ENCODE measurements at places on chromosomes 2 and 18. TPM values are rescaled to one million over a fixed set of nuclear protein-coding genes. Genes with fewer than 3 reads are reported as not detected.

DNA sequence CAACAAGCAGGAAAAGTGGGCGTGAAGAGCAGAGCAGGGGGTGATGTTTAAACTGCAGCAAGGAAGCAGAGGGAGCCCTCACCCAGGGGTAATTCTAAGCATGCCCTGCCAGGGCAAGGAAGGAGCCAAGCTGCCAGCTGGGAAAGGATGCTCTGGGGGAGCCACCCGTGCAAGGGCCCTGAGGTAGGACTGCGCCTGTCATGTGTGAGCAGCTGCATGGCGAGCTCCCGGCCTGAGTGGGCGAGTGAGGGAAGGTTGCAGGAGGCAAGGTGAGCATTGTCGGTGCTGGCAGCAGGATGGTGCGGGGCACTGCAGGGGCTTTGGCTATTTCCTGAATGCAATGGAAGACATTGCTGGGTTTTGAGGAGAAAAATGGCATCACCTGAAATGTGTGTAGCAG, 107.2 kb downstream of the COPS8 start:
- no peak for DNase-seq

DNA sequence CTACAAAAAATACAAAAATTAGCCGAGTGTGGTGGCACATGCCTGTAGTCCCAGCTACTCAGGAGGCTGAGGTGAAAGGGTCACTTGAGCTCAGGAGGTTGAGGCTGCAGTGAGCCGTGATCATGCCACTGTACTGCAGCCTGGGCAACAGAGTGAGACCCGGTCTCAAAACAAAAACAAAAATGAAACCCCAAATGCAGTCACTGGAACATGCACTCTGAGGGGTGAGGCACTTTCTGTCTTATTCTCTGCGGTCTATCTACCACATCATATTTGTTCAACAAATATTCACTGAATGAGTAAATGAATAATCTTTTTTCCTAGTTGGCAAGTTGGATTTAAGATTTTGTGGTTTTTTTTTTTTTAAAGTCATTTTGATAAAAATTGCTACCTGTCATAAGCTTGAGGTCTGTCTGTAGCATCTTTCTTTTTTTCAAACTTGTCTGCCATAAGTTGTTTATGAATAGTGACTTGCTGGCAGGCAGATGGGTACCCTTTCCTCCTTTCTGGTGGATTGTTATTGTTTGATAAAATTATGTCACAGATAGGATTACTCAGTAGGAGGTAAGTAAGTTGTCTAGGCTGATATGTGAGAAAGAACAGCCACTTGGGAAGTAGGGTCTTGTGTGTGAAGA, 11.8 kb downstream of the CHRNA1 start:
- DNase-seq = no peak

- no peak for DNase-seq
Observed at GRCh38 chr2:84280873-84281272, 178.2 kb downstream of the SUCLG1 start.

DNA sequence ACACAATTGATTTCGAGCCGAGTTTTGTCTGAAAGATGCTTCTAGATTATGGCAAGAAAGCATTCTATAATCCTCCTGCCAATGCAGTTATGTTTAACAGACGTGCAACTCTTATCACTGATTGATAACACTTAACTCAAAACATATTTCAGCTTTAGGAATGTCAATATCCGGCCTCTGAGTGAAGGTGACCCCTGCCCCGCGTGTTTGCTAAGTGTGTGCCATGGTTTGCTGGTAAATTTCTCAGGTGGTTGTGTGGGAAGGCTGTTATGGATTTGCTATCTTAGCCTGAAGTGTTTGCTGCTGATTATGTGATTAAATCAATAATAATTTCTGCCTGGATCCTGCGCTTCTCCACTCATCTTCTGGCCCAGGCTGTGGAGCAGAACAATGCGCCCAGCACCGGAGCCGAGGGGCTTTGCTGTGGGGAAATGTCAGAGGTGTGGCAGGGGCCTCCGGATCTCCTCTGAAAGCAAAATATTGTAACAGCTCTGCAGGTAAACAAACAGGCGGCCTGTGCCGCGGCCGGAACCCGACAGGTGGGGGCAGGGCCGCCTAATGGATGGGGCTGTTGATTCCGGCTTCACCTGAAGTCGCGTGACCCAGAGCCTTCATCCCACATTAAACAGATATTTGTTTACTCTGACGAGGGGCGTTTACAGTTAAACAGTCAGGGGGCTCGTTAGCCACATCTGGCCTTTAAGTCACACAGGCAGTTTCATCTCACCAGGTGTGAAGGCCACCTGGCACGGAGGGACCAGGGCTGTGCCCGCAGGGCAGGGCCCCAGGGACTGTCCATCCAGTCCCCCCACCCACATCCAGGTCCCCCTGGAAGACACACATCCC, 210.7 kb upstream of the SALL3 start:
- no peak for DNase-seq

- peak; percentile 11 for DNase-seq
Observed at GRCh38 chr18:74234326-74235171, 57.2 kb downstream of the CYB5A start.

DNA sequence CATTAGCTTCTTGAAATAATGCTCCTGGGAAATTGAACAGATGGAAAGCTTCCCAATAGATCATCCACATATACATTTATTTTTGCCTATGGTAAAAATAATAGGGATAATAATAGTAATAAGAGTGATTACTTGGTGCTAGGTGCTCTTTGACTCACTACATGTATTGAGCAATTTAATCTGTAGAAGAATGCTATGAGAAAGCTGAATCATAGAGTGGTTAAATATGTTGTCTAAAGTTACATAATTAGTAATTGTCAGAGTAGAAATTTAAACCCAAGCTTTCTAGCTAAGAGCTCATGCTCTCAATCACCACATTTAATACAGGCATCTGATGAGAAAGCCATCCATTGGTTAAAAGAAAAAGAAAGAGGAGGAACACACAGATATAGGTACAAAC, 590.5 kb upstream of the SLC8A1 start:
- no peak for DNase-seq

- no peak for DNase-seq
Observed at GRCh38 chr2:86592547-86593230, 29.4 kb upstream of the CHMP3 start.

- no peak for DNase-seq
Observed at GRCh38 chr2:39583213-39583612, 82.5 kb upstream of the TMEM178A start.

GRCh38 chr2:196262606-196263005, 91.2 kb upstream of the STK17B start:
- no peak for DNase-seq

GRCh38 chr2:61658841-61659780, 121.0 kb upstream of the XPO1 start:
- peak; percentile 24 for DNase-seq

- DNase-seq = no peak
Observed at GRCh38 chr2:71827973-71828372, 319.7 kb downstream of the CYP26B1 start.

- DNase-seq = no peak
Observed at GRCh38 chr2:43748333-43748732, 25.5 kb upstream of the DYNC2LI1 start.

DNA sequence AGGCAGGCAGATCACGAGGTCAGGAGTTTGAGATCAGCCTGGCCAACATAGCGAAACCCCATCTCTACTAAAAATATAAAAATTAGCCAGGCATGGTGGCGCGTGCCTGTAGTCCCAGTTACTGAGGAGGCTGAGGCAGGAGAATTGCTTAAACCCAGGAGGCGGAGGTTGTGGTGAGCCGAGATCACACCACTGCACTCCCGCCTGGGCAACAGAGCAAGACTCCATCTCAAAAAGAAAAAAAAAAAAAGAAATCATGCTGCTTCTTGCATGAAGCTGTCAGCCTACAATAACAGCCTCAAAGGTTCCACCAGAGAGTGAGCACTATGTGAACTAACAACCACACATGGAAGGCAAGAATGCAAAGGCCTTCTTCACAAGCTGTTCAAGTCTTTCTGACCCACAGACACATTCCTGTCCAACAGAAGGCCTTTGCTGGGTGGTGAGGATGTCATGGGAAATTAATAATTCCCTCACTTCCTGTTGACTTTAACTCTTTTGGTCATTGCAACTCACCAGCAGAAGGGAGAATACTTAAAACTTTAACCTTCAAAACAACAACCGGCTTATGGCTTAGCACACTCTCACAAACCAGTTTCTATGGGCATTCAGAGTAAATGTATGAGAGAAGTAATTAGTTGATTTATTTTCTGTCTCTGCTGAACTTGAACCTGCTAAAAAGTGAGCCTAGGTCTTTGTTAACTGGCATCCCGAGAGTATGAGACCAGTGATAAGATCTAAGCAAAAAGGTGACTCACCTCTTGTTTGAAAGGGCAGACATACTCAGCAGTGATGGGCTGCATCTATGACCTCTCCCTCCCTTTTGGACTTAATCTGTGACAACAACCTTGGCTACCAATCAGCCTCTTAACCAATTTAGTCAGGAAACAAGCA, 11.8 kb downstream of the PLEKHM3 start:
- peak; percentile 47 for DNase-seq

DNA sequence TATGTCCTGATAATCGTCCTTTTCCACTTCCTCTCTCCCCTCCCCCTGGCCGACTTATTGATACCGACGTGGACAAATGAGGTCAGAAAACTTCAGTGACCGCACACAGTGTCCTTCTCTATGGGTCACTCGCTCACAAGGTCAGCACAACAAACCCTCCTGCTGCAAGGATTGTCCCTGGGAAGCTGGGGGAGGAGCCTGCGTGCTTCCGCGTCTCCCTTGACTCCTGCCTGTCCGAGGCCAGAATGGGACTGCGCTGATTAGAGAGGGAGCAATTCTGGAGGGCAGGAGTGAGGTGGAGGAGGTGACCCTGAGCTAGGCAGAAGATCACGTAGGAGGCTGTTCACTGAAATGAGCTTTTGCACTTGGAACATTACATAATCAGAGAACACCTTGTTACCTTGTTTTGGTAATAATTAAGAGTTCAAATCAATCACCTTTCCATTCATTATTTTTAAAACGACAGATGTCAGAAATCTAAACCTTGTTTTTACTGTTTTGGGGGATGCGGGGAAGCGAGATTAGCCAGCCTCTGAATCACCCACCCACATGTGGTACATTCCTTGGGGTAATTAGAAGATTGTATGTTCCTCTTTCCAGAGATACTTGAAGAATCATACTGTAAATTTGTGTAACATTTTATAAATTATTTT, 70.6 kb downstream of the CTAGE1 start:
- peak; percentile 67 for DNase-seq

DNA sequence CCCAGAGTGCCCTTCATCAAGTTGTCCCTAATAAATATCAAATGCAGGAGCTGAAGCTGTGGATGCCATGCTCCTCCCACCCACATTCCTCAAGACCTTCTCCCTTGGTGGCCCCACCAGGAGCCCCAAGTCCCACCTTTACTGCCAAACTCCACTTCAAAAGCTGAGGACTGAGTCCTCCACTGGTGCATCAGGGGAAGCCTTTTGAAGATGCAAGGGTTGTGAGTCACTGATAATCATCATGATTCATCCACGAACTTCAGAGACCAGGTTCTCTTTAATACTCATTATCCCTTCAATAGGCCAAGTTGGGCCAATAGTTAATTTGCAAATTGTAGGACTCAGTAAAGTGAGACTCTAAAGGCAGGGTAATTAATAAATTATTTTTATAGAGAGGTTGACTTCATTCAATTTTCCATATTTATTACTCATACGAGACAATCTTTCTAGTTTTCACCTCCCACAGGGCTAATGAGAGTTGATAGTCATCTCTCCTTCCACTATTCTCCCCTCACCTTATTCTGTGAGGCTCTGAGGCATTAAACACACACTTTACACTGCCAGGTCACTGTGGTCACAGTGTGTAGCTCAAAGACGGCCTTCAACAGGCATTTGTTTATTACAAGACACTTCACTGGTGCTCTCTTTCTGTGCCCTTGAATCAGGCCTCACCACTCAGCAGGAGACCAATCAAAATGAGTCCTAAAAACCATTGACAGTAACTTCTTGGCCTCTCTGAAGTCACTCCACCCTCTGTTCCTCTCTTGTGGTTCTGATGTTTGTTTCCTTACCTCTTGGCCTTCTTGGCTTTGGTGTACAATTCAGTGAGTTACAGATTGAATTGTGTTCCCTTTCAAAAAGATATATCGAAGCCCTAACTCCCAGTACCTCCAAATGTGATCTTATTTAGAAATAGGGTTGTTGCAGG, 99.9 kb downstream of the TRIB2 start:
- DNase-seq = peak; percentile 63

DNA sequence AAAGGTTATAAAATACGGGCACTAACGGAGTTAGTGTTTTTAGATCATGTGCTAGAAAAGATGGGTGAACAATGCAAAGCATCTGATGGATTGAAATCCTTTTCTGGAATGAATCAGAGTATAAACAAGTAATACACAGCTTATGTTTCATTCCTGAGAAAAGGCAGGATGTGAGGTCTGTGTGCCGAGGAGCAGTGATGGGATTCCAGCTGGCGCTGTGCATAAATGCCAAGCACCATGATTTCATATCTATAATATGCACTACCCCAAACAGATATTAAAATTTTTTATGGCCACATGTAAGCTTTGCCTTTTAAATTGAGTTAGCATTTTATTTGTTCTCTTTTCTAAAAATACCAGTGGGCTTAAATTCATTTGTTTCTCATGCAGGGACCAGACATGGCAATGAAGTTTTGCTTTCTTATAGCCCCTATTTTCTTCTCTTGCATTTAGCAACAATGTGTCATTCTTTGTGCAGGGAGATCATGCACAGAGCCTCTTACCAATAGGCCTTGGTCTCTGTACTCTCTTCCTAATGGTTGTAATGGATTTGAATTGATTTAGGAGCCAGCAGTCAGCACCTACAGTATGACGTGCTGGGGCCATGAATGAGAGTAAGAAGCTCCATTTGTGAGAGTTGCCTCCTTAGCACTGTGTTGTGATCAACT, 323.9 kb downstream of the SLC8A1 start:
- DNase-seq = peak; percentile 55

DNA sequence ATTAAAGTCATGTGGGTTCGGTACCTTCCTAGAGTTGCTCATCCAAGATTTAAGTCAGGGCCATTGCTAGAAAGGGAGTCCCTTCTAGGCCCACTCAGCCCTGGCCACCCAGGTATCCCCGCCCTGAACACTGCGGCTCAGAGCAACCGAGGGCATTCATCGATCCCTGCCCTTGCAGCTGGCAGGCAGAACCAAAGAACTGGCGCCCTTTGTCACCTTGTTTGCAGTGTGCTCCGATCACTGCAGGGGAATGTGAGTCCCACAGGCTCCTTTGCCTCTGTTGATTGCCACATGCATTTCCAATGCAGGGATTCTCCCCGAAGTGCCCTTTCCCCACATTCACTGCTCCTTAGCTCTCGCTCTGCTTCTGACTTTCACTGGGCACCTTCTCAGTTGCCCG, 108.5 kb downstream of the CMPK2 start:
- DNase-seq = no peak

- DNase-seq = peak; percentile 56
Observed at GRCh38 chr2:149167001-149167780, 128.7 kb downstream of the LYPD6B start.

- DNase-seq = no peak
Observed at GRCh38 chr2:178075006-178075326, 2.4 kb upstream of the PDE11A start.

The MREG gene
- 14.8 TPM for total RNA-seq

The DYTN gene
- total RNA-seq = not detected

The AKAIN1 gene
- not detected for total RNA-seq

The FAM228A gene
- total RNA-seq = not detected

The SGPP2 gene
- total RNA-seq = 0.92 TPM

The MC4R gene
- total RNA-seq = not detected

The EML6 gene
- total RNA-seq = 2.1 TPM
